ENCODE measurements at places on chromosomes 5 and 9.

DNA sequence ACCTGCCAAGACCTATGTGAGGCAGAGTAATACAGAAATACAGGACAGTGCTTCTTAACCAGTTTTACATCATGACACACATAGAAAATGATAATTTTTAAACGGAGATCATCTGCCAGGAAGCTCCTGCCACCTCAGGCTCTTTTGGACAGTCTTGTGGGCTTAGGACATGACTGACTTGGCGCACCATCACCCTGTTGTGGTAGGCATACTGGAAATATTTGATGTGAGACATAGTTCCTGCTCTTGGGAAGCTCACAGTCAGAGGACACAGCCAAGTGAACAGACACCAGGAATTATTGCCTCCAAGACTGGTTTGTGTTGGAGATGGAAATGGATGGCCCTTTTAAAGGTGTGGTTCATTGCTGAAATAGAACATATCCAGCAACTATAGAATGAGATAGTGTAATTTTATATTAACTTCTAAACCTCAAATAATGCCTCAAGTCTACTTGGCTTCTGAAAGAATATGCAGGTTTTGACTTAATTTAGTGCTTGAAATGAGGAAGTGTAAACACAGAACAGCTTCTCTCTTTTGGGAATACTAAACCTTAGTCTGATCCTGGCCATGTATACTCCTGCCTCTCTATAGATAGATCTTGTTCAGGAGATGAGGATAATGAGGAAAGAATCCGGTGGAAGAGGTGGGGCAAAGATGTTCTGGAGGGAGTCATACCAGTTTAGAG is 19.7 kb downstream of the CPEB4 start:
- DNase-seq = peak; percentile 48

DNA sequence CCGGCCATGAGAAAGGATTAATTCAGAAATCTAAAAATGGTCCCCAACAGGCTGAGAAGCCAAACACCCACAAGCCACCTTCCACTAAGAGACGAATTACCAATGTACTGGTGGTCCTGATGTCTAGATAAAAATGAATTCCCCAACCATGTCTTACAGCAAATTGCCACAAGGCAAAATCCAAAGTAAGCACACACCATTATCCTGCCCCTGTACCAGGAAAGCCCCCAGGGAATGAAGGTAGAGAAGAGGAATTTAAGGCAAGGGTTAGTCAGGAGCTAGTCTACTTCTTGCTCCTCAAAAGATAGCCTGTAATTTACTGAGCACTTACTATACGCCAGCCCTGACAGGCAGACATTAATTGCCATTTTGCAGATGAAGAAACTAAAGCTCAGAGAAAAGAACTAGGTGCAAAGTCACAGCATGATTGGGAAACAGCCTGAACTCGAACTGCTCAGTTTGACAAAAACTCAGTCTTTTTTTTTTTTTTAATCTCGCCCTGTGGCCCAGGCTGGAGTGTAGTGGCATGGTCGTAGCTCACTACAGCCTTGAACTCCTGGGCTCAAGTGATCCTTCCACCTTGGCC is 64.3 kb downstream of the RAPGEF1 start:
- no peak for DNase-seq

GRCh38 chr5:155189476-155189875 is 175.9 kb downstream of the KIF4B start:
- DNase-seq = peak; percentile 5

DNA sequence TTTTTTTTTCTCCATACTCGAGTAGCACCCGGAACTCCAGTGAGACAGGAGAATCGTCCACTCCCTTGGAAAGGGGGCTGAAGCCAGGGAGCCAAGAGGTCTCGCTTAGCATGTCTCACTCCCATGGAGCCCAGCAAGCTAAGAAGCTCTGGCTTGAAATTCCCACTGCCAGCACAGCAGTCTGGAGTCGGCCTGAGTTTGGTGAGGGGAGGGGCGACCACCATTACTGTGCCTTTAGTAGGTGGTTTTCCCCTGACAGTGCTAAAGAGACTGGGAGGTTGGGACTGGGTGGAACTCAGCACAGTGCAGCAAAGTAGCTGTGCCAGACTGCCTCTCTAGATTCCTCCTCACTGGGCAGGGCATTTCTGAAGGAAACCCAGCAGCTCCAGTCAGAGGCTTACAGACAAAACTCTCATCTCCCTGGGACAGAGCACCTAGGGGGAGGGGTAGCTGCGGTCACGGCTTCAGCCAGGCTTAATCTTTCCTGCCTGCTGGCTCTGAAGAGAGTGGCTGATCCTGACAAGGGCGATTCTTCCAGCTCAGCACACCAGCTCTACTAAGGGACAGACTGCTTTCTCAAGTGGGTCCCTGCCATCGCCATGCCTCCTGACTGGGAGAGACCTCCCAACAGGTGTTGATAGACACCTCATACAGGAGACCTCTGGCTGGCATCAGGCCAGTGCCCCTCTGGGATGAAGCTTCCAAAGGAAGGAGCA is 414.5 kb upstream of the ZNF608 start:
- peak; percentile 42 for DNase-seq

DNA sequence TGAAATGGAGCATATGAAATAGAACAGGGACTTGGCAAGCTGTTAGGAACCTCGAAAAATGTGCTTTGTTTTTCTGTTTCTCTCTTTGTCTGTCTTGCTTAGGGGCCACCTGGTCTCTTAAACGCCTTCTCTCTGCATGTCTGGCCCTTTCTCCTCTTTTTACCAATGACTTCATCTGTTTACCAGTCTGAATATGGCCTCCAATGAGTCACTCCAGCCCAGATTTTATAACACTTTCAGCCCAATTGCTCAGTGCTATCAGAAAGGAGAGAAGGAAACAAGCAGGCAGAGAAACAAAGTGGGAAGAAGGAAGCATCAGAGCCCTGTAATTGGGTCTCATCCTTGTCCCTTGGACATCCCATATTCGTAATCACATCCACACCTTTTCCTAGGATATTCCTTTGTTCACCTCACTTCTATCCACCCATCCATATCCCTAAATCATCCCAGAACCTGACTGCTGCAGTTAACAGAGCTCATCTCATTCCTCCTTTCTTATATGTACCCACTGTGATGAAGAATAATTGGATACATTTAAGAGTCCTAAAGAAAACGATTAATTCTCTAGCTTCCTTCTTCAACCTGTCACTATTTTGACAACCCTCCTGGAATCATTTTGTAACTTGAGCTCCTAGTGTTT is 151.8 kb upstream of the GPR151 start:
- peak; percentile 34 for DNase-seq

DNA sequence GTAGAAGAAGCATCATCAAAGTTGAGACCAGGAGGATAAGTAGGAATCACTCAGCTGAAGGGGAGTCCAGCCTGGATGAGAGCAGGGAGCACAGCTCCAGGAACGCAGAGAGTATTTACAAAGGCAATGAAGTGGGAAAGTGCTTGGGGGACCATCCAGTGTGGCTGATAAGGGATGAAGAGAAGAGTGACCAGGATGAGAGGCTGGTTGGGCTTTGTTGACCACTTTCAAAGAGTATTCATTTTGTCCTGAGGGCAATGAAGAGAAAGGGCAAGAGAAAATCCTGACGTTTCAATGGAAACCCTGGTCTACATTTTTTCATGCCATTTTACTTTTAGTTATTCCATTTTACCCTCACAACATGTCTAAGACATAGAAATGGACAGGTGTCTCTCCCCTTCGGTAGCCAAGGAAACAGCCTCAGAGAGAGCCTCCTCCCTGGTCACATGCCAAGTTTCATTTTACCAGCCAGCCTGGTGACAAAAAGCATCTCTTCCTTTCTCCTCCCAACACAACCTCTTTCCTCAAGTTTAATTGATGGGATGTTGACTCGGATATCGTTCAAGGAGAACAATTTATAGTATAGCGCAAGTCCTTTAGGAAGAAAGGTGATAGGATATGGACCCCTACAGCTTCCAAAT is 492.7 kb upstream of the CLINT1 start:
- DNase-seq = no peak

DNA sequence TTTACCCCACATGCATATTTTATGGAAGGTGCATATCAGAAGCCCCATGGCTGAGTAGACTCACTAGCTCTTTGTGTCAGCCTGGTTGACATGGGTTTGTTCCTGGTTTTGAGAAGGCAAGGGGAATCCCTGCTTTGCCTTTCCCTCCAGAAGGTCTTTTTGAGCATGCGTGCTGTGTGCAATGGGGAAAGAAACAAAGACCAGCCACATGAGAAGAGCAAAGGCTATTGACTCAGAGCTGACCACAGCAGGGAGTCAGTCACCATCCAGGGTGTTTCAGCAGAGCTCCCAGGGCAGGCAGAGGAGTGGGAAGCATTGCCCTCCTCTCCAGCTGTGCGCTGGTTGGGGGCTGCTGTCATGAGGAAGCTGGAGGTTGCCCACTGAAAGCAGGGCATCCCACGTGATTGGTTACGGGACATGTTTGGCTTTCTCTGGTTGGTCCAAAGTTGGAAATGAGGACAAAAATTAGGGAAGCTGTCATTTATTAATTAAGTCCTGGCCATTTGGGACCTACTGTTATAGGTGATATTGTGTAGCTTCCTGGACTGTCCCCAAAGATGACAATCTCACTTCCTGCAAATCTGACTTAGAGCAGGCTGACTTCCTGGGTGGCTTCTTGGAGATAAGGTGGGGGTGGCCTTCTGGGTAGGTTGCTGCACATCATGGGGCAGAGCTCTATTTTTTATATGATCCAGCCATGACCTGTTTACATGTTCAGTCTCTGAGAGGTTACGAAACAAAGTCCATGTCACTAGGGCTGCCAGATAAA is 48.9 kb upstream of the TDRD7 start:
- peak; percentile 23 for DNase-seq

- no peak for DNase-seq
Observed at GRCh38 chr9:952546-952945, 23.9 kb upstream of the DMRT3 start.

DNA sequence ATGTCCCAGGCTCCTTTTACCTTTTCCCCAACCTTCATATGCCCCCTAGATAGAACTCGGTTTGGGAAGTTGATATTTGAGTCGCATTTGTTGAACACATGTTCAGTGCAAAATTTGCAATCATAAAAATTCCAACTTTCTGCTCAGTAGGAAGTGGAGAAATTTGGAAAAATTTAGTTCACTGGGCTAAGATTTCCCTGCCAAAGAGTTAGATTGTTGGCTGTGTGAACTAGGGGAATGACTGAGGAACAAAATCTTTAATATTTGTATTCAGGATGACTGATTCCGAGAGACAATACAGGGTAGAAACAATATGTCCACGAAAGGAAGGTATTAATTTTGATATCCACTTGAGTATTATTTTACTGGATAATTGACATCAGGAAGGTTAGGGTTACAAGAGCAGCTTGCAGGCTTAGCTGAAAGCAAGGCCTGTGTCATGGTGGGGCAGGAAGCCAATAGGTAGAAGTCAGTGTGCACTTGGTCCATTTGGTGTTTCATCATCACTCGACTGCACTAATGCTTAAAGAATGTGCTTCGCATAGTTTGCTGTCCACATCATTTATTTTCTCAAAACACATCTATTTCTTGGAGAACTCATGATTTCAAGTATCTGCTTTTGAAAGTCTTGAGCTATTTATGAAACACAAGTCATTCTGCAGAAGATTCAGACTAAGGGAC is 59.4 kb upstream of the GNA14 start:
- DNase-seq = peak; percentile 92

DNA sequence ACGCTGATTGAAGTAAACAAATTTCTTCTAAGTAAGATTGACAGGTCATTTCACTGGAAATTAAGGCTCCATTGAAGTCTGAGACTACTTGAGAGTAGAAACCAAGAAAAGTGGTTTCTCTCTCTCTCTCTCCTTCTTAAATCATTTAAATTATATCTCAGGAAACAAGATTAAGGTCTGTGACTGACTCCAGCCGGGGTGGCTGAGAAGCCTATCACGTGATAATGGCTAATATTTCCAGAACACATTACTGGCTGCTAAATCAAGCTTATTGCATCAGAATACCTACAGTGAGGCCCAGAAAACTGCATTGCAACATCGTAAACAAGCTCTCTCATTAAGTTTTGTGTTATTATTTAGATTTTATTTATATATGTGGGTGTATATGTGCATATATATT is 88.4 kb downstream of the PTCD2 start:
- DNase-seq = no peak

GRCh38 chr9:104586496-104587180 is 12.6 kb downstream of the OR13C5 start:
- no peak for DNase-seq

- DNase-seq = no peak
Observed at GRCh38 chr9:127809002-127809539, 6.4 kb downstream of the FPGS start.

GRCh38 chr9:12997009-12997408 is 222.2 kb downstream of the LURAP1L start:
- DNase-seq = no peak

GRCh38 chr5:3218916-3219650 is 376.5 kb upstream of the IRX1 start:
- no peak for DNase-seq

- DNase-seq = peak; percentile 78
Observed at GRCh38 chr5:10307206-10308148, at the start of gene CMBL. CMBL (minus strand) TSS chr5:10307902; CDS start chr5:10290762, 17,140 bp downstream.

- DNase-seq = peak; percentile 47
Observed at GRCh38 chr5:115414406-115415142, 118.1 kb upstream of the CCDC112 start.

DNA sequence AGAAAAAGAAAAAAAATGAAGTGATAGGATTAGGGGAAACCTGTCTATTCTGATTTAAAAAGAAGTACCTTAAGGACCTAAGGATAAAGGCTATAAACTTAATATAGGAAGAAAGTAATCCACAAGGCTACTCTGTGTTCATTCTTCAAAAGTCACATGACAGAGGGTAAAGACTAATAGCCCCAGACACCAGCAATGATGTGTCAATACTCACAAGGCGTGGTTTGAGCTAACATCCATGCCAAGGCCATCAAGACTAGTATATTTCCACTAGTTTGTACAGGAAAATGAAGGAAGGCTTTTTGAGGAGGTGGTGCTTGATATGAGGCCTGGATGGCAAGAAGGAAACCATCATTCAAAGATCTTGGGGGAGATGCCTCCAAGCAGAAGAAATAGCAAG is 49.7 kb upstream of the TEX48 start:
- no peak for DNase-seq

DNA sequence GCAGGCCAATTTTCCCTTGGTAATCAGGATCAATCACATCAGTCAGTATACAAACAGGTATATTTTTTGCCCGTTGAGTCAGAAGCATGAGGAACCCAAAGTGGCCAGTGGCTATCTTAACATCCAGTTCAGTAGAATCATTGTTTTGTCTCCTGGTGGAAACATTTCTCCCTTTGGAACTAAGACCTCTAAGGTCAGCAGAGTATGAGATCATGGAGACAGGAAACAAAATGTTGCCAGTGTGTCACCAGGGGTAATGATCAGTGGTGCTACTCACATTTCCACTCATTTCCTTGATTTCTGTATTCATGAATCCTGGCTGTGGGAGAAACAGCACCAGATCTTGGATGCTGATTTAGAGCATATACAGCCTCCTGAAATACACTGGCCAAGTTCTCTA is 553.0 kb downstream of the CSNK1G3 start:
- peak; percentile 60 for DNase-seq

DNA sequence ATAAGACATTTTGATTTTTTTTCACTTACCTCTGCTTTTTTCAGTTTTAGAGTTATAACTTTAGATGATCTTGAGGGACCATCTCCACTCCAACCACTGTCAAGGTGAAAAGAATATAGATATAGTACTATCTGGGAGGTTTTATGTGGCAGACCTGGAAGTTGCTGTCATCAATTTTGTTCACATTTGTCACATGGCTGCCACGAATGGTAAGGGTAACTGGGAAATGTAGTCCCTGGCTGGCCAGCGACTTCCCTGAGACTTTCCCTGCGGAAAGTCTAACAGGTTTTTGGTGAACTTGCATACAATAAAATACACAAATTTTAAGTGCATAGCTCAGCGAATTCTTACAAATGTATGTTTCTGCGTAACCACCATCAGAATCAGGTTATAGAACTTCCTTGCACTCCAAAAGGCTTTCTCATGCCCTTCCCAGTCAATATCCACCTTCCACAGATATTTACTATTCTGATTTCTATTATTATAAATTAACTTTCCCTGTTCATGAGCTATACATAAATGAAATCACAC is 121.5 kb downstream of the MAT2B start:
- DNase-seq = no peak
